ENCODE measurements at places on chromosomes 11 and 22.

DNA sequence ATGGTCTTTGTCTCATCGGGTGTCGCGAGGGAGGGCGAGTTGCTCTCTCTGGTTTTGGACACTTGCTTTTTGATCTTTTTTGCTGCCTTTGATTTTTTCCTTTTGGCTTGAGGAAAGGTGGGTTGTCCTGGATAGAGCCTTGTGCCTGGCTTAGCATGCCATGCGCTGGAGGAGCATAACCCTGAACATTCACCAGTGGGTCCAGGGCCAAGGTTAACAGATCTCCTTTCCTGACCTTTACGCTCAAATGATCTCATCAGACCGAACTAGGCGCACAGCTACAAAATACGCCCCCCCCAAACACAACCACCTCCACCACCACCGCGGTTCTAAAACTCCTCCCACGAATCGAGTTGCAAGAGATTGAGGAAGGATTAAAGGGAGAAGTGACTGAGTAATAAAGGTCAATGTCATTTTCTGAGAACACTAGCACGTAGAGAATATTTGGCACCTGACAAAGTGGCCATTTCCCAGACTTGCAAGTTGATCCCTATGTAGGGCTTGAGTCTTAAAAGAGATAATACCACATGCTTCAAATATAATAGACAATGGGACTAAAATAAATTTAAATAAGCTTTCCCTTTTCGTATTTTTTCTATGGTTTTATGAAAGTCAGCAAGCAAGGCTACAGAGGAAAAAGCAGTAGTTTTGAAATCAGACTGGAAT lies 48.7 kb upstream of the CADM1 start:
- DNase-seq = no peak

DNA sequence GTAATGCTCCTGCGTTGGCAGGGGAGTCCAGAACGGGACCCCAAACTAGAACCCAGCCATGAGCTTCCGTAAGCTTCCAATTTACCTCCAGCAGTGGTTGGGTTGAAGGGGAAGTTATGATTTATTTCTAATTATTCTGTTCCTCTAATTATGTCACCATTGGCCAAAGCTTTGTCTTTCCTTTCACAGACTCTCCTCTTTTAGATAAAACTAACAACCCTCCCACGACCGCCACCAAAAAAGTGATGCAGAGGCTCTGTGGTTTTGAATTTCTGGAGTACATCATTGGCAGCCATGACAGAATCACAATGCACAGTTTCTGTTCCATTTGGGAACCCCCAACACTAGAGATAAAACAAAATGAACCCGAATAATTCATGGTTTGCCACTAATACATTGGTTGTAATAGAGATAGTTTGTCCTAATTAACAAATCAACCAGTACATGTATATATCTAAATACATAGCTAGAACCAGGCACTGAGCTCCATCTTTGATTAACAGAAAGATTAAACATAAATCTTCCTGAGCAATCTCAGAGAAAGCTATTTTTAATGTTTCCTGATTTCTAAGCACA lies 64.3 kb downstream of the ETS1 start:
- peak; percentile 79 for DNase-seq

DNA sequence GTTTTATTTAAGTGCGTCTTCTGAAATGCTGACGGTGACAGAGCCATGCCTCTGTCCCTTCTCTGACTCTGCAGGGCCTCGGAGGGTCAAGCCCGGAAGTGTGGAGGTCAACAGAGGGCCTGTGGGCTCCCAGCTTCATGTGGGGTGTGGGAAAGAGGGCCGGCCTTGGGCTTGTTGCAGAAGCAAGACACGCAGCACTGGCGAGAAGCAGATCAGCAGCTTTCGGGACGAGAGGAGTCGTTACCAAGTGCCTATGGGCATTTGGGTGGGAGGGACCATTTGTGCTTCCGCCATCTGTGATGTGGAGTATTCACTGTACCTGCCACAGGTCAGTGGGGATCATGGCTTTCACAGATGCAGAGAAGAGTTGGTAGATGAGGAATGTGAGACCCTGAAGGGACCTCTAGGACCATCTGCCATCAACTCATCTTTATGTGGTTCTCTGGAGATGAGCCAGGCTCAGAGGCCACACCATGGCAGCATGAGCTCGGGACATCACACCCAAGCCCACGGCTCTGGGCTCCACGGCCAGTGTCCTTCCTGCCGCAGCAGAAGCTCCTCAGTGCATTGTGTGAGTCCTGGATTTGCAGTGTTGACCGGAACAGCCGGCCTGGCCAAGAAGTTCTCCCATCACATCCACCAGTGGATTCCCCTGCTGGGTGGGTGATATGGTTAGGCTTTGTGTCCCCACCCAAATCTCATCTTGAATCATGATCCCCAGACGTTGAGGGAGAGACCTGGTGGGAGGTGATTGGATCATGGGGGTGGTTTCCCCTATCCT lies 590.7 kb downstream of the TBC1D22A start:
- DNase-seq = no peak

DNA sequence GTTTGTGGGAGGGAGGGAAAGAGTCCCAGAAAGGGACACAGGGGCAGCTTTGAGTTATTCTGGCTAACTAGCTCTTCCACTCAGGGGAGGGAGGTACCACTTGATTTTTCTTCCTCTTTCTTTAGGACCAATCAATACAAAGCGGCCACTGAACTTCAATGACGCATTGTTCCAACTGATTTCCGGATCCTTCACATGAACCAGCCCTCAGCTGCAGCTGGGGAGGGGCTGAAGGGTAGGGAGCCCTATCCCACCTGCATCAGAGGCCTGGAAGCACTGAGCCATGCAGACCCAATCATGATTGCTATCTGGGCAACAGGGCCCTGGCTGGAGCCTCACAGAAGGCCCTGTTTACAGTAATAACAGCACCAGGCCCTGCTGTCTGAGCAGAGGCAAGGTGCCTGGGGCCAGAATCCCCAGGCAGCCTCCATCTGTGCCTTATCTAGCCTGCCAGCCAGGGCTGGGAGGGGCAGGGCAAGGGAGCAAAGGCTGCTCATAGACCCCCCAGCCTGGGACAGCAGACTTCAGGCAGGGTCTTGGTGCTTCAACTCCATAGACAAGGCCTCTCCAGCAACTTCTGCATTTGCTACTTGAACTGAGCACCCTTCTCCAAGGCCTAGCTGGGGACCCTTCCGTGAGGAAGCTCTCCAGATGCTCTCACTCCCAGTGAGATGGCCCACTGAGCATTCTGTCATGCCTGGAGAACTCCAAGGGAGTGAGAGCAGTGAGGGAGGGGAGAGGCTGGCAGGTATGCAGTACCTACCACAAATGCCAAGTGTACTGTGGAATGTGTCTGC lies 22.5 kb downstream of the CLPB start:
- no peak for DNase-seq

DNA sequence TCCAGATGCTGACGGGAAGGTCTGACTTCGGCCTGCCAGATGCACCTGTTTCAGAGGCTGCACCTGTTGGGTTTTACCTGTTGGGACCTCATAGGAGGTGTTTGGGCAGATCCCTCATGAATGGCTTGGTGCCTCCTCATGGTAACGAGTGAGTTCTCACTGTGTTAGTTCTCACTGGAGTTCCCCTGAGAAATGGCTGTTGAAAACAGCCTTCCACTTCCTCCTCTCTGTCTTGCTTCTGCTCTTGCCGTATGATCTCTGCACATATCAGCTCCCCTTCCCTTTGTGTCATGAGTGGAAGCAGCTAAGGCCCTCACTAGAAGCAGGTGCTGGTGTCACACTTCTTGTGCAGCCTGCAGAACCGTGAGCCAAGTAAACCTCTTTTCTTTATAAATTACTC lies 207.6 kb upstream of the SEZ6L start:
- no peak for DNase-seq

DNA sequence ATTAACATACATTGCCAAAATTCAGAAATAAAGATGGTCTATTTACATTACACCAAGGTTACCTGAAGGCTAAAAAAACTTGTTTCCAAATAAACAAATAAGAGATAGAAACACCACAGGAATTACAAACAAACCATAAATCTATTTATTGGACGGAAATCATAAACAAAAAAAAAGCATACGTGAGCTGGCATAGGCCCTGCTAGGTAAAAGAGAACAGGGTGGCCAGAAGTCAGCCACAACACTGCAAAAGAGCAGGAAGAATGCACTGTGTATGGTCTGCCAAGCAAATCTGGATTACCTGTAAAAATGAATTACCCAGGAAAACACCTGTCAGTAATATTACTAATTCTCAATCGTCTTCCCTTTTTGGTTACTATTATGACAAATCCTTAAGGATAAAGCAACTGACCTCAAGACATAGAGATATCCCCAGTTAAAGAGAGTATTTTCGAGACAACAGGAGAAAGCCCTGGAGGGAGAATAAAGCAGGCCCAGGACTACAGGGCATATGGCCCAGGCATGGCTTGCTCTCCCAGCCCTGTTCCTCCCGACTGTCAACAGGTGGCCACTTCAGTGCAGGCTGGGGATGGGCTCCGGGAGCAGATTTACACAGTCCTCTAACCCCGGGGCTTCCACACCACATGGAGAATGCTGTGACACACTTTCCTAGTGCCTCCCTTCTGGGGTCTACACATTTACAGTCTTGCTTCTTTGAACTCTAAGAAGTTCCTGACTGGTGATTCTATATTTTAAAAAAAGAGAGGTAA lies 18.0 kb downstream of the PPP2R1B start:
- DNase-seq = no peak

- DNase-seq = no peak
Observed at GRCh38 chr11:22920939-22921565, 60.8 kb upstream of the CCDC179 start.

DNA sequence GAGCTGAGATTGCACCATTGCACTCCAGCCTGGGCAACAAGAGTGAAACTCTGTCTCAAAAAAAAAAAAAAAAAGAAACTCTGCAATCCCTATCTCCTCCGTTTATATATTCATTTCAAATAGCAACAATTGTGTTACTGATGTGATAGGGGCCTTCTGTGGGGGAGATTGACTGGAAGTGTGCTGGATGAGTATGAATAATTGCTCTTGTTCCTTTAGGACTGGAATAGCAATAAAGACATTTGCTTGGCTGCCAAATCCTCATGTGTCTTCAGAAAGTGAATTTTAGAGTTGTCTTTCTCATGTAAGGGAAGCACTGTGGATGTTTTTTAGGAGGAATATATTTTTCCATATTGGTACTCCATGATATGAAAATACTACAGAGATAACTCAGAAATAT lies 21.1 kb upstream of the ME3 start:
- no peak for DNase-seq

- DNase-seq = no peak
Observed at GRCh38 chr22:41777749-41778425, 22.6 kb upstream of the CCDC134 start.

GRCh38 chr11:22657101-22657694 lies 9.2 kb upstream of the GAS2 start:
- no peak for DNase-seq

DNA sequence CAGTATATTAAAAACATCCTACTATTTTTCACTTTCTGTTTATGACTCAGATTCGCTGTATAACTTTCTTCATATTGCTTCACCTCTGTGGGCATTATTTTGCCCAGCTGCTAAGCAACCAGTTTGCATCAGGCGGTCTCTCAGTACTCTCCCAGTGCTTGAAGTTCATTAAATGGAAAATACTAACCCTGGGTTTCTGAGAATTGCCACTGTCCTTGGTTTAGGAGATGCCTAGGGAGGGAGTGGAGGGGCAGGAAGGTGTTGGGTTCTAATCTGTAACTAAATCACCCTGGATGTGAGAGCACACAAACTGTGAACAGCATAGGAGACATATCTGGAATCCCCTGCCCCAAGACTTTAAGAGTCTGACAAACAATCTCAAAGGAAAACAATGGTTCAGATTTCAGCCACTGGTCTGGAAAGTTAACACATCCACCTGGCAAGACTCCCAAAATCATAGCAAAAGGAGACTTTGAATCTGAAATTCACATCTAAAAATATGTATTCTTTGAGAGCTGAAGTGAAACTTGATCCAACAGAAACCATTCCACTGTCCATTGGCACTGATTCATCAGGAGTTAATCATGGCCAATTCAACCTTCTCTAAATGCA lies 540.0 kb downstream of the SOX6 start:
- no peak for DNase-seq

DNA sequence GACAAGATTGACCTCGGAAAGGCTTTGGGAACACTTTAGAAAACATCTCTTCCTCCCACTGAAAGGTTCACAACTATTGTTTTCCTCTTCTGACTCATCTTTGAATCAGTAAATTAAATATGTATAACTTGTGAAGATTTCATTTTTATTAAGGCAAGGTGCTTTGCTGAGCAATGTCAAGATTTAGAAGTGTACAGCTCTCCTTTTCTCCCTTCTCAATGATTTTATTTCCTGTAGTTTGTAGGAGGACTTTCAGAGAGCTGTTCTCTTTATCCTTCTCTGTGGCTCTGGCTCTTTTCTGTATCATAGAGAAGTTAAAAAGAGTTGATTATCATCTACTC lies 594.2 kb downstream of the METTL15 start:
- no peak for DNase-seq

DNA sequence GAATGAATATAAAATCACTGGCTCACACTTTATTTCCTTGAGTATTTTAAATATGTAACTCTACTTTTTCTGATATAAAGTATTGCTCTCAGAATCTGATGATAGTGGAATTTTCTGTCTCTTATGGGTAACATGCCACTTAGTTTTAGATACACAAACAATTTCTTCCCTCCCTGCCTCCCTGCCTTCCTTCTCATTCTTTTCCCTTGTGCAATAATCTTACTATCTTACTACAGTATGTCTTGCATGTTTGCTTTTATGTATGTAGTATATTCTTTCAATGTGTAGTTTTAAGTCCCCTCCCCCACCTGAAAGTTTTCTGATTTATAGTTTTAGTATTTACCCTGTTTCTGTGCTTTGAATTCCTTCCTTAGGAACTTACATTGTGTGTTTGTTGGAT lies 48.4 kb downstream of the INSC start:
- DNase-seq = no peak

GRCh38 chr22:36757668-36758211 lies 18.2 kb downstream of the IFT27 start:
- DNase-seq = peak; percentile 78

DNA sequence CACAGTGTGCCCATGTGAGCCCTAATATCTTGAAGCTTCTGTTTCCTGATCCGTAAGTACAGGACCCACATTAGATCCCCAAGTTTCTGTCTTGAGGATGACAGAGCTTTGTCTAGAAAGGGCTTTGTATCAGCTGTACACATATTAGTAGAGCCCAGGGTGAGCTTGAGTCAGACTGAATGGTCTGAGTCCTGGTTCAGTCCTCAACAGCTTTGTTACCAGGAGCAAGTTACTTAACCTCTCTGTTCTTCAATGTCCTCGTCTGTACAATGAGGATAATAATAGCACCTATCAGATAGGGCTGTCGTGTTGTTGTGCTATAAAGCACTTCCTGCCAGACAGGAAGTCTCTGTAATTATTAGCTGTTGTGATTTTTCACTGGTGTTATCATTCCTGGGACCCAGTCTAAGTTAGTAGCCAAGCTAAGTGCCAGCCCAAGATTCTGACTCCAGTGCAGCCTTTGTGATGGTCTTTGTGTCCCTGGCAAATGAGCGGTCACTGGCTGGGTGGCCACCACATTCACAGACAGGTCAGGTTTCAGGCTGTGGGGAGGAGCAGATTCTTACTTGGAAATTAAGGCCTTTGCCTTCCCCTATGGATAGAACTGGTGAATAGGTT lies 6.8 kb downstream of the TOM1 start:
- DNase-seq = no peak

DNA sequence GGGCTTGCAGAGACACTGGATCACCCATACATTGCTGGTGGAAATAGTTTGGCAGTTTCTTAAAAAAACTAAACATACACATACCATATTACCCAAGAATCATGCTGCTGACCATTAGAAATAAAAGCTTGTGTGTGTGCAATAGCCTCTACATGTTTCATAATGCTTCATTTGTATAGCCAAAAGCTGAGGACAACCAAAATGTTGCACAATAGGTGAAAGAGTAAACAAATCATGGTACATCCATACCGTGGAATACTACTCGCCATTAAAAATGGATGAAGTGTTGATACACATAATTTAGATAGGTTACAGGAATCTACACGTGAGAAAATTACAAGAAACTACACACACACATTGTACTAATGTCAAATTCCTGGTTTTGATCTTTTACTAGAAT lies 6.5 kb downstream of the KBTBD3 start:
- DNase-seq = no peak

Measured in activated naive CD4-positive, alpha-beta T cell treated with anti-CD3 and anti-CD28 coated beads, Interleukin-2, amount 50 U/mL, for 16 hours (primary cell).